ENCODE measurements at places on chromosomes 7 and 10.

- DNase-seq: no peak
Measured at GRCh38 chr10:28971255-28971654, 293.9 kb downstream of the BAMBI start.

- no peak for DNase-seq
Measured at GRCh38 chr7:111667488-111667887, 105.2 kb upstream of the IMMP2L start.

DNA sequence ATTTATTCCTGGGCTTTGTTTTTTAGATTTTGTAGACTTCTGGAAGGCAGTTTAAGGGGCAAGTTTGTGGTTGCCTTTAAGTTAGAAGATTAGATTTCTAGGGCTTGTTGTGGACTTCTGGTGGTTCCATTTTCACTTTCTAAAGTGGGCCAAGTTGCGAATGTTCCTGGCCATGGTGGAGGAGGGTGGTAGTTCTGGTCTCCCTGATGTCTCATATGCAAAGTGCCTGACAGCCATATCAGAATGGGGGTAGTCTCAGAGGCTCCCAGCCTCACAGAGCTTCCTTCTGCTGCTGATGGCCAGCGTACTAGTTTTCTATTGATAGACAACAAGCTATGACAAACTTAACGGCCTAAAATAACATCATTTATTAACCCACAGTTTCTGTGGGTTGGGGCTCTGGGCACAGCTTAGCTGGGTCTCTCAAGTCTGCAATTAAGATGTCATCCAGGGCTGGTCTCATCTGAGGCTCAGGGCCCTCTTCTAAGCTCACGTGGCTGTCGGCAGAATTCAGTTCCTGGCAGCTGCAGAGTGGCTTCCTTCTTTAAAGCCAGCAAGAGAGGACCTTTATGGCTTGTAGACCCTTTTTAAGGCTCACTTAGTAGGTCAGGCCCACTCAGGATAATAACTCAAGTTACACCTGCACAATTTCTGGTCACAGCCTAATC is 44.8 kb downstream of the BMPER start:
- DNase-seq: no peak

DNA sequence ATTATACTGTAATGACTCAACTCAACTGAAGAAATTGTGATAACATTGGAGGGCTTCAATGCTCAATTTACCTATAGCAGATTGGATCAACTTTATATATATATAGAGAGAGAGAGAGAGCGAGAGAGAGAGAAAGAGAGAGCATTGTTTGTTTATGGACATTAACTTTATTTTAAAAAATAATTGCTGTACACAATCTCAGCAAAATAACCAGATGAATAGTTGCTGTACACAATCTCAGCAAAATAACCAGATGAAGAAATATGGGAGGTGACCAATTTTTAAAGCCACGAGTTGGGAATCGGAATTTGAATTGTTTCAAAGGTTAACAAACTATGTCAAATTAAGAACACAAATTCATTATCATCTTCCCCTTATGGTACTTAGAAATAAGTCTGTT is 319.9 kb downstream of the NXPH1 start:
- no peak for DNase-seq

DNA sequence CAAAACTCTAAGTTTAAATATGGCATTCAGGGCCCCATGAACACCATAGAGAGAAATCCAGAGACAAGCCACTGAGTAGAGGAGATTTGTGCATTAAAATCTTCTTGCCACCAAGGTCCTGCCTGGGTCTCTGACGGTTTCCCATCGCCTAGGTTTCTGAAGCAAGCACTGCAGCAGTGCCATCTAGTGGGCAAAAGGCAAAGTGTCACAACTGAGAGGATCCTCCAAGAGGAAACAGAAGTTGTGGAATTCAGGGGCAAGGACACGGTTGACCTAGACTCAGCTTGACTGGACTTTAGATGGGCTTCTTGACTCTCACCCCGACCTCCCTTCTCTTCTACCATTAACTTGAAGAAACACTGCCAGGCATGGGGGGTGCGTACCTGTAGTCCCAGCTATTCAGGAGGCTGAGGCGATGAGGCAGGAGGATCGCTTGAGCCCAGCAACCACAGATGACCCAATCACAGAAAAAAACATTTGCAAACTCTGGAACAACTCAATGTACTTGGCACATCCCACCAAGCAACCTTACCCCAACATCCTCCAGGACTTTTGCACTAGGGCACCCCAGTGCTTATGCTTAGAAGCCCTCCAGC is 604.1 kb downstream of the GALNT17 start:
- peak; percentile 20 for DNase-seq

DNA sequence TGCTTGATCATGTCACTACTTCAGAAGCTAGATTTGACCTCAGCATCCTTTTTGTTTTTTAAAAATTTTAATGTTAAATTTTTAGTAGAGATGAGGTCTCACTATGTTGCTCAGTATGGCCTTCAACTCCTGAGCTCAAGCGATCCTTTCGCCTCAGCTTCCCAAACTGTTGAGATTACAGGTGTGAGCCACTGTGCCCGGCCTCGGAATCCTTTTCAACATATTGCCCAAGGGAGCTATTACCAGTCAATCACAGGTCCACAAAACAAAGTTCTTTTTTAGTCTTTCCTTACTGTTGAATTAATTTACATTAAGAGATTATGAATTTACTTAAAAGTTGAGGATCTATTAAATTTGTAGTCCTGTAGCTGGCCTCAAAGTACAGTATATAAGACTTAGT is 37.7 kb downstream of the CCSER2 start:
- no peak for DNase-seq

GRCh38 chr10:19385846-19386450 is 337.3 kb downstream of the MALRD1 start:
- DNase-seq: no peak

DNA sequence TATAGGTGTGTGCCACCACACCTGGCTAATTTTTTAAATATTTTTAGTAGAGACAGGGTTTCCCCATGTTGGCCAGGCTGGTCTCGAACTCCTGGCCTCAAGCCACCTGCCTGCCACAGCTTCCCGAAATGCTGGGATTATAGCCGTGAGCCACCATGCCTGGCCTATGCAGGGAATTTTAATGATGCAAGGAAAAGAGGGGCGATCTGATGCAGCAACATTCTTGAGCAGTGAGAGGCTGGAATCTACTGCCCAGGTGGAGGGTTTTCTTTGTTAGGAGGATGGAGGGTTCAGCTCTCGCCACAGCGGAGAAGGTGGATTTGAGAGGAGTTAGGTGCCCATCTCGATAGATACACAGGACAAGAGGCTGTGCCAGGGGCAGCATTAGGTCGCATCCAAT is 332.3 kb downstream of the GATA3 start:
- no peak for DNase-seq

DNA sequence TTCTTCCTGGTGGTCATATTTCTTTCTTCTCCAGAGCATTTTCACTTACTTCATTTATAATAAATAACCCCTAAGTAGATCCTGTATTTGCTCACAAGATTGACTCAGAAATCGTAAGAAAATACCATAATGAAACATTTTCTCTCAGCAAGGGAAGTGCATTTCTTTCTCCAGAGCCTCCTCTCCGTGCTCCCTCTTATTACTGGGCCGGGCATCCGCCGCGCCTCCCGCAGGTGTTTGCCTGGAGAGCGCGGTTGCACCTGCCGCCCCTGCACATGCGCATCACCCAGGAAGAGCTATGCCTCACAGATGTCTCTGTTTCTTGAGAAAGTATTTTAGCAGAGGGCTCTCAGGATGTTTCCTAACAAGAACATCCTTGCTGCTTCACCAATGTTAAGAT is 509.2 kb downstream of the TCERG1L start:
- DNase-seq: no peak

DNA sequence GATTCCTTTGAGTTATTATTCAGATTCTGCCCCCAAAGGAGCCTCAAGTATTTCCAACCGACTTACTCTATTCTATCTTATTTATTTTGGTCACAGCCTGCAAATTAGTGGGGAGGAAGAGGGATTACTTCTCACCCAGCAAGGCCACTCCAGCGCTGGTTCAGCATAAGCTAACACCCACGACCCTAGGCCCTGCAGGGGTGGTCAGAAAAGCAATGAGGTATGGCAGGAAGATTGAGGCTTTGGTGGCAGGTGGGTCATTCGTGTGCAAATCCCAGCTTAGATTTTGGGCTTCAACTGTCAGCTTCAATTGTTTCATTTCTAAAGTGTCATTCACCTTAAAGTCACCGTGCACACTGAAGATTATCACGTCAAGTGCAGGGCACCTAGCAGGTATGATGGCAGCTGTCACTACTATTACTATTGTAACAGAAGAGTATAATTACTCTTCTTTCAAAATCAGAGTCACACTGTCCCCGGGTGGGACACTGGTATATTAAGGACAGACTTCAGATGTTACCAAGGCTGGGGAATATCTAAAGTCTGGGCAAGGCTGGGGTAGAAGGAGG is 48.8 kb upstream of the OPTN start:
- no peak for DNase-seq

GRCh38 chr7:90984692-90985091 is 279.5 kb upstream of the FZD1 start:
- DNase-seq: no peak

- DNase-seq: no peak
Measured at GRCh38 chr7:148623586-148624282, 33.2 kb downstream of the C7orf33 start.

All from T-helper 17 cell (primary cell).